ENCODE measurements at places on chromosomes 3 and 15. TPM values are rescaled to one million over a fixed set of nuclear protein-coding genes. Genes with fewer than 3 reads are reported as not detected.

The ITPKA gene
- 0.76 TPM for total RNA-seq

- H3K36me3 ChIP-seq: peaks cover 61% of the 10 kb centered on the region
- H3K4me1 ChIP-seq: peaks cover 23% of the 10 kb centered on the region
- no peak overlapping the region for H3K4me3 ChIP-seq
- no peaks in the 10 kb centered on the region for H3K27me3 ChIP-seq
Observed at GRCh38 chr15:28111543-28111942, 12.4 kb upstream of the OCA2 start.

The MRAS gene
- total RNA-seq: 3.3 TPM

GRCh38 chr3:53342353-53342752 is 5.0 kb downstream of the DCP1A start:
- peaks cover 17% of the 10 kb centered on the region for H3K36me3 ChIP-seq
- no peak overlapping the region for H3K4me3 ChIP-seq

DNA sequence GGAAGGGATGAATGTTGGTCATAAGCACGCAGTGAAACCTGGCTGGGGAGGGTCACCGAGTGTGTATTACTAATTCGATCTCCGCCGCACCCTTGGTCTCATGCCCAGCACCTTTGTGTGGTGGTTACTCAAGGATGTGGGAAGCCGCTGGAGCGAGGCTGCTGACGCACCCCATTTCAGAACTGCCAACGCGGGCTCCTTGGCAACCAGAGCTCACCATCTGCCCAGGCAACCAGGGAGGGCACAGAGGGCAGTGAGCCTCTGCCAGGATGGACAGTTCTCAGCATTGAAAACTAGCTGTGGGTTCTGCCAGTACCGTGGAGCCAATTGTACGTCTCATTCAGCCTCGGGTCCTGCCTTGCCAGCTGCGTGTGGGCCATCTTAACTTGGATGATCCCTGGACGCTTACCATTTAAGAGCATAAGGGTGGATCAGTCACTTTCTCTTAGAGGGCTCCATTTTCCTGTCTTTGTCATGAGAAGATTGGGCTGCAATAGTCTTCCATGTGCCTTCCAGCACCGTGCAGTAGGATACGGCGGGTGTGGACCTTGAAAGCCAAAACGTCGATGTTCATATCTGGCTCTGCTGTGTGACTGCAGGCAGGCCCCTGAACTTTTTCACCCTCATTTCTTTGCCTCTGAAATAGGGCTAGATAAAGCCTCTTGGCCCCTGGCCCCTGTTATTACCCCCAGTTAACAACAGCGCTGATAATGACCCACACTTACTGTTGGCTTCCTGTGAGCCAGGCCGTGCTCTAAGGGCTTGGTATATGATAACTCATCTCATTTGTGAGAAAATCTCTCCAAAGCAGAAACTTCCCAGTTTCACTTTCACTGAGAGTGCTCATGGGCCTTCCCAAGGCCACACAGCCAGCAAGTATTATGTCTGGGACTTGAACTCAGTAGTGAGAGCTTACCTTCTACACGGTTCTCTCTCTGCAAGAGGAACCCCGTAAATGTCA is 238.8 kb downstream of the OPA1 start:
- H3K27me3 ChIP-seq: no peaks in the 10 kb centered on the region
- H3K4me1 ChIP-seq: peaks cover 17% of the 10 kb centered on the region
- peak; percentile 9 for DNase-seq
- peak overlapping the region; percentile 97 for H3K27ac ChIP-seq
- H3K36me3 ChIP-seq: no peaks in the 10 kb centered on the region

The SERPINI1 gene
- total RNA-seq: 3.6 TPM

DNA sequence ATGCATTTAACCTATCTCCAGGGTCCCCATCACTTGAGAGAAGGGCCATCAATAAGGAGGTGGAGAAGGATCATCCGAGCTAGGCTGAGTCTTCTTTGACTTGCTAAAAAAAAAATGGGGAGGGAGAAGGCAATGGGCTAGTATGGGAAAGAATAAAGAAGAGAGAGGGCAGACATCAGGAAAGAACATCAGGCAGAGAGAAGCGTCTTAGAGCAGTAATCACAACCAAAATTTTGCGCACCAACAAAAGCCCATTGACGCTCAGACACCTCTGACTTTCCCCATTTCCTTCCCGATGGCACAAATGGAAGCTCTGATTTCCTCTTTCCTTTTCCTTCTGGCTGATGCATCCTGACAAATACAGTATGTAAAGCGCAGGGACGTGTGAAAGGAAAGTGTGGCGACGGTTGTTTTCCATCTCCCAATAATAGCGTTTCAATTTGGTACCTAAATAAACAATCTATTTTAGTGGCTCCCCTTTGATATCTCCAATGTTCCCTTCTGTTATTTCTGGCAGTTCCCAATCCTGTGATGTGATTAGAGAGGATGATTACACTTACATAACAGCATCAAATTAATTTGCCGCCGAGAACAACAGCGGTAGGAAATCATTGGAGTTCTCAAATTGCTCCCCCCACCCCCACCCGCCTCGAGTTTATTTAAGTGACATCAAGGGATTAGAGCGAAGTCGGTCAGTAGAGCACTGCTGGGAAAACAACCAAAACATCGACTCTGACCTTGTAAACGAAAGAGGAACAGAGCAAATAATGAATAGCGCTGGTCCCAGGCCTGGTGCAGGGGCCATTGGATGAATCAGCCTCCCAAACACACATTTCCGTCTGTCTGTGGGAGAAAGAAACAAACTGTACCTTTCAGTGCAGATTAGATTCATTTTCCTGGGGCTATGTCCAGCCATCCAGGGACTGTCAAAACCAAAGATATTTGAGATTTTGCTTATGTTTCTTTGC is 273.3 kb upstream of the ICE2 start:
- H3K36me3 ChIP-seq: no peaks in the 10 kb centered on the region
- no peaks in the 10 kb centered on the region for H3K27me3 ChIP-seq
- DNase-seq: no peak
- H3K27ac ChIP-seq: peak overlapping the region; percentile 62
- H3K4me3 ChIP-seq: peak overlapping the region; percentile 6
- peaks cover 4% of the 10 kb centered on the region for H3K4me1 ChIP-seq

The FOXB1 gene
- not detected for total RNA-seq

The SLC6A6 gene
- 19.3 TPM for total RNA-seq

The GPR15 gene
- total RNA-seq: 2.7 TPM

The CDAN1 gene
- 8.3 TPM for total RNA-seq

DNA sequence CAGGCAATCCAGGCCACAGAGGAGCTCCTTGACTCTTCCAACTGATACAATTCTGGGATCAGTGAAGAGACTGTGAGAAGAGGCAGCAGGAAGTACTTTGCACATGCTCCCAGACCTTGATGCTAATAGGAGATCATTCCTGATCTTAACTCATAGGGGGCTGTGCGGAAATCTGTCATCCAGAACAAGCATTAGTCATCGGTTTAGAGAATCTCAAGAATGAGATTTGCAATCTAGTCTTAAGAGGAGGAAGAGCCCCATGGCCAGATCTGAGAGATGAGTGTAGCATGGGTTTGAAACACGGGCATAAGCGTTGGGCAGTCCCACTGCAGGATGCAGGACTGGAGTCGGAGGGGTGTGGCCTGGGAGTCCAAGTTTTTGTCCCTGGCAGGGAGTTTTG is 1081.1 kb downstream of the NAALADL2 start:
- no peaks in the 10 kb centered on the region for H3K4me1 ChIP-seq
- no peaks in the 10 kb centered on the region for H3K27me3 ChIP-seq
- no peak overlapping the region for H3K4me3 ChIP-seq
- no peaks in the 10 kb centered on the region for H3K36me3 ChIP-seq

The SLC6A1 gene
- total RNA-seq: 34.4 TPM

The IL5RA gene
- not detected for total RNA-seq

GRCh38 chr3:114384558-114384903 is 90.7 kb downstream of the TIGIT start:
- no peaks in the 10 kb centered on the region for H3K27me3 ChIP-seq
- H3K36me3 ChIP-seq: no peaks in the 10 kb centered on the region
- DNase-seq: no peak
- peak overlapping the region; percentile 15 for H3K27ac ChIP-seq

DNA sequence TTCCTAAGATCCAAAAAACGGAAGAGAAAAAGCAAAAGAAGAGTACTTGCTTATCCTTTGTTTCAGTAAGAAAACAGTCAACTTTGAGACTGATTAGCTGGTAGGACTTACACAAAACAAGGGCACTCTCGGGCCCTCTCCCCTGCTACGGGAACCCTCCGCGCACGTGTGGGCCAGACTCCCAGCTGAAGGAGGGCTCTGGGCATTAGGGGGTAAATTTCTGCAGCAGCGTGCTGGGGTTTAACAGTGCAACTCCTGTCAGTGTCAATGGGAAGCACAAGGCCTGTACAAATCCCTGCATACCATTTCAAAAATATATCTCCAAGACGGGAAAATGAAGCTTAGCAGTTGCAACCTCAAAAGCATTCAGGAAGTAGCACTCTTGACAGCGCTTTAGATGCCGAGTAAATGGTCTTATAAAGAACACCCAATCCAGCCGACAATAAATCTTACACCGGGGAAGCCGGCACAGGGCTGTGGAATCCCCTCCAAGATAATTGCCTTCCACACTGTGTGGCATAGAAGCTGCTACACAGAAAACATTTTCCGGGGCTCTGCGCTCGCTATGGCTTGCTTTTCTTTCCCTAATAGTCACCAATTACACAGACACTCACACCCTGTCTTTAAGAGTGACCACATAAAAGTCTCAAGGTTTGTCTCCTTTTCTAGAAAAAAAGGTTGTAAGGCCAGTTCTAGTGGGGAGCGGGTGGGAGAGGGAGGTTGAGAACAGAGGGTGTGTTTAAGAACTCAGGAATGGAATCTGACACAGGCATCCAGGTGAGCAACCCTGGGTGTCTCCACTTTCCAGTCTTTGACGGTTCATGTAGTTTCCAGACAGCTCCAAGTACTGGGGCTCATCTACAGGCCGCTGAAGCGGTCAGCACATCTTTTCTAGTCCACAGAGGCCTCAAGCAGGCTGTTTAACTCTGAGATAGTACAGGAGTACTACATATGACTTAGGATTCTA is 512.7 kb downstream of the FOXP1 start:
- DNase-seq: no peak
- H3K4me1 ChIP-seq: peaks cover 68% of the 10 kb centered on the region
- H3K4me3 ChIP-seq: no peak overlapping the region
- H3K27me3 ChIP-seq: no peaks in the 10 kb centered on the region
- H3K27ac ChIP-seq: peak overlapping the region; percentile 94
- H3K36me3 ChIP-seq: no peaks in the 10 kb centered on the region

DNA sequence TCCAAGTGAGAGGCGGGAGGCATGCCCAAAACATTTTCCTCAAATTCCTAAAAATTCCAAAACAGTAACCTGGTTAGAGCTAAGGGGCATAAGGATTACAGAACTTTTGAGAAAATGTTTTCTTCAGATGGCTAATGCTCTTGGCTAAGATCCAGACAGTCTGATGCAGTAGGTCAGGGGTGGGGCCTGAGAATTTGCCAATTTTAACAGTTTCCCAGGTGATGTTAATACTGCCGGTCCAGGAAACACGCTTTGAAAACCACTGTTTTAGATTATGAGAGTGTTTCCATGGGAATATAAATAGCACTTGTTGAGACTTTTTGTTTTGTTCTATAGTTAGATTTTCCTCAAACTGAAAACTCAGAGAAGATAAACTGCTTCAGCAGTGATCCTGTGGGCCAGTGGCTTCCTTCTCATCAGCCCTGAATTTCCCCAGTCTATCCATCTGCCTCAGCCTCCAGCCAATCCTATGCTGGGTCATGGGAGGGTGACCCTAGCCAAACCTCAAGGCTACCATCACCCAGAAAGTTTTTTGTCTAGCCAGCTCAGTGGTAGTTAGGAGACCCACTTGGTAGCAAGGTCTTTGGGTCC is 71.6 kb upstream of the ACP3 start:
- DNase-seq: no peak
- no peak overlapping the region for H3K4me3 ChIP-seq
- no peaks in the 10 kb centered on the region for H3K4me1 ChIP-seq
- H3K27ac ChIP-seq: no peak overlapping the region
- H3K36me3 ChIP-seq: no peaks in the 10 kb centered on the region

DNA sequence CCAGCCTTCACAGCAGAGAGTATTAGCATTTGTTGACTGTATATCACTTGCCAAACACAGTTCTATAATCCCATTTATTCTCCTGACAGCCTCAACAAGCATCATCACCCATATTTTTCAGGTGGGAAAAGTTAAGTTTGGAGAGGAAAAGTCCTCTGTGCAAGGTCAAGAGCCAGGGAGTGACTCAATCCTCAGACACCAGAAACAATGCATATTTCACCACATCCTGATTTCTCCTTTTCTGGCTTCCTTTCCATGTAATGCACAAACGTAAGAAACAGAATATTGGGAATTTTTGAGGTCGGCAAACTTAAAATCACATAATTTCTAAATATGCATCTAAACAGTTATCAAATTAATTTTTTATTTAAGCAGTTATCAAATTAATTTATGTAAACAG is 116.0 kb upstream of the GADL1 start:
- H3K4me1 ChIP-seq: no peaks in the 10 kb centered on the region
- H3K27me3 ChIP-seq: no peaks in the 10 kb centered on the region
- no peak overlapping the region for H3K27ac ChIP-seq
- no peak for DNase-seq

DNA sequence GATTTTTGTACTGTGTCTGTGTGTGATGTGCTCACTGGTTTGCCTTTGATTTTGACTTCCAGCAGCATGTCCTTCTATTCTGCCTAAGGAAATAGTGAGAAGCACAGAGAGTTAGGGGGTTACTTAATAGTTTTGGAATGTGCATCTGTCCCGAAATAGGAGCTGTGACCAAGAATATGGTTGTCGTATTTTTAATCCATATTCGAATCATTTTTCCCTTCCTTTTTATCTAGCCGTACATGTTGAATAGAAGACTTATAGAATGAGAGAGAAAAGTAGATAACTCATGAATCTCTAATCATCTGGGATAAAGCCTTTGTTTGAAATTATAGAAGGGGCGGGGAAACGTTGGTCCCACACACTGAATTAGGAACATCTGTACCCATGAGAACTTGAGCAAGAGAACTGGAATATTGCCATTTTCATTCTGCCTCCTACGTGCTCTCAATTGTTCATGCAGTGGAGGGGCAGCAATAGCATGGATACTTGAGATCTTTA is 23.6 kb downstream of the CRTC3 start:
- peaks cover 23% of the 10 kb centered on the region for H3K36me3 ChIP-seq
- H3K4me1 ChIP-seq: peaks cover 53% of the 10 kb centered on the region
- H3K27ac ChIP-seq: peak overlapping the region; percentile 74
- no peaks in the 10 kb centered on the region for H3K27me3 ChIP-seq
- no peak overlapping the region for H3K4me3 ChIP-seq

- H3K4me1 ChIP-seq: no peaks in the 10 kb centered on the region
- no peak overlapping the region for H3K4me3 ChIP-seq
- H3K27ac ChIP-seq: no peak overlapping the region
- H3K36me3 ChIP-seq: no peaks in the 10 kb centered on the region
- no peak for DNase-seq
Observed at GRCh38 chr3:172848910-172849309, 98.4 kb downstream of the ECT2 start.

- H3K27ac ChIP-seq: no peak overlapping the region
- H3K27me3 ChIP-seq: no peaks in the 10 kb centered on the region
- no peak overlapping the region for H3K4me3 ChIP-seq
- DNase-seq: no peak
Observed at GRCh38 chr15:98969126-98969735, 38.4 kb downstream of the PGPEP1L start.

GRCh38 chr3:49910409-49911123 is 6.9 kb upstream of the MST1R start:
- H3K36me3 ChIP-seq: peaks cover 14% of the 10 kb centered on the region
- peaks cover 24% of the 10 kb centered on the region for H3K4me1 ChIP-seq
- H3K27me3 ChIP-seq: no peaks in the 10 kb centered on the region
- no peak overlapping the region for H3K4me3 ChIP-seq

All from esophagus squamous epithelium (tissue), 5 donors.